ENCODE measurements at places on chromosomes 7 and 10.

GRCh38 chr10:123492016-123492415, 174.1 kb upstream of the GPR26 start:
- no peak for DNase-seq

GRCh38 chr7:99115379-99115778, 28.5 kb downstream of the SMURF1 start:
- no peak for DNase-seq

DNA sequence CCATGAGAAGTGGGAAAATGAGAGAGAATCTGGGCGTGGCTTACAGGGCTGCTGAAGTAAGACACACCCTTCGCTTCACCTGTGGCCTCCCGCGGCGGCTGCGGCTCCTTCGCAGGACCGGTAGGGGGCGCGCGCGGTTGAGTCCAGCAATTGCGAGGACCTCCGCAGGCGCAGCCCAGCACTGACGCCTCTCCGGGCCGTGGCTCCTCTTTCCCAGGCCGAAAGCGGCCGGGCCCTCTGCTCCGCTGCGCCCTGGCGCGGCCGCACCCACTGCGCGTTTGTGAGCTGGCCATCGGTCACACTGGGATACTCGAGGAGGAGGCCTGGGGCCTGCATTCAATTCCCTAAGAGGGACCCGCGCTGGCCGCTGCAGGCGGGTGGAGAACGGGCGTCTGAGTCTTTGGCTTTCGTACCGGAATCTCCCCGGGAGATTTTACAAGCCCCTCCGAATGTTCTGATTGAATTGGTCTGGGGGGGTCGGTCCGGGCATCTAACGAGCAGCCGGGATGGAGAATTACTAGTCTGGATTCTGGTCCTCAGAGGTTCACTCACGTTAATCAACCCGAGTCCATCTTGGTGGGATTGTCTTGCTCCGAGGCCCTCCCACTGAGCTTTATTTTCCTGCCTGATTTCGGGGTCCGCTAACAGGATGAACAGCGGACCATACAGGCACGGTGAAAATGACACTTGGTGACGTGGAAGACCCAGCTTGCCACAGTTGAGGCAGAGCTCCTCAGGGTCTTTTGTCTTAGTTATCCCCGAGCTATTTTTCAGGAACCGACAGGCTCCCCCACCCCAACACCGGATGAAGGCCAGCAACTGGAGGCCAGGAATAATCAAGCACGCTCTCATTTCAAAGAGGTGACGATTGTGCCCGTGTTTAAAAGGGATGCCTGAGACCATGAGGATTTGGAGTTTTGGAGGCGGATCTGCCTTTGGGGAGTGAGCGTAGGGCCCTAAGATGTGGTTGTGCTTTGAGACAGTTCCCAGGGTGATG, at the start of gene LRRD1:
LRRD1 (minus strand) TSS at position 215 of the 997 bp plus-strand sequence. CDS start 13,940 bp downstream, outside the sequence.
- DNase-seq, result peak; percentile 94

- DNase-seq, result no peak
Measured at GRCh38 chr10:120562956-120563355, 105.9 kb downstream of the PLPP4 start.

GRCh38 chr10:91164520-91165065, 55.9 kb upstream of the PCGF5 start:
- DNase-seq, result no peak

- DNase-seq, result no peak
Measured at GRCh38 chr10:78861529-78862327, 207.0 kb upstream of the ZMIZ1 start.

DNA sequence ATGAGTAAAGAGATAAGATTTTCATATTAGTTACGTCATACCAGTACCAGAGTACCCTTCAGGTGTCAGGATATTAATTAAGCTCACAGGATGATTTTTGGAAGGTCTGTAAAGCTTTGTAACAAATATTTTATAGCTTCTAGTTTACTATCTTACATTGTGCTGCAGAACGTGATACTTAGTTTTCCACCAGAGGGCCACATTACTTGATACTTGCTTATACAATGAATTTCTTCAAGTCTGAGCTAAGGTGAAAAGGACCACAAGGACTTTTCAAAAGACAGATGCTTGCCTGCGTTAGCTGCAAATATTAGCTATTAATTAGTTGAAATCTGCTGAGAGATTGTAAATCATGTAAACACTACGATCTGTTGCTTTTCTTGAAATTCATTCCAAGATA, 12.2 kb downstream of the FOXP2 start:
- DNase-seq, result no peak

- no peak for DNase-seq
Measured at GRCh38 chr7:138842111-138842510, 44.1 kb upstream of the ATP6V0A4 start.

DNA sequence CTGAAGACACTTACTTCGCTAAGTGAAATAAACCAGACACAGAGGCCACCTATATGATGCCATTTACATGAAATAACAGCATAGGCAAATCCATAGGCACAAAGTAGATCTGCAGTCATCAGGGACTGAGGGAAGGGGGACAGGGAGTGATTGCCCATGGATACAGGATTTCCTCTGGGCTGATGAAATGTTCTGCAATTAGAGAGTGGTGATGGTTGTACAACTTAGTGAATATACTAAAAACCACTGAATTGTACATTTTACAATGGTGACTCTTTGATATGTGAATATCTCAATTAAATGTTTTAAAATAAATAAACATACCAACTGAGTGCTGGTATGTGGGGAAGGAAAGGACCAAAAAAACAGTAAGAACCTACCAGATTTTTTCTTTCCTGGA, 20.4 kb downstream of the PPA1 start:
- no peak for DNase-seq

DNA sequence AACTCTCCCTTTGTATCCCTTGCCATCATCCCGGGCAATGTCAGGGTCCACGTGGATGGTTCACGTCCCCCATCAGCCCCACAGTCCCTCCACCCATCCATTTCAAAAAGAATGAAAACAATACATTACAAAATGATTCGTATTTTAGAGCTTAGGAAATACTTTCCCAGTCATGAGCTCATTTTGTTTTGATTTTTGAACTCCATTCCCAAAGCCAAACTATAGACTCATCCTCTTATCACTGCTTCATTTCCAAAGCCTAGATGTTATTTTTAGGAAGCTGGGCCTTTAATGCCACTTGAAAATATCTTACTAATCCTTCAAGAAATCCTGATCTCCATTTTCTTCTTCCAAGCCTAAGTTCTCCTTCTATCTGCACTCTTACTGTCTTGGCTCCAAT, 72.1 kb downstream of the WNT2 start:
- DNase-seq, result no peak

GRCh38 chr7:22269963-22270362, 87.0 kb downstream of the RAPGEF5 start:
- no peak for DNase-seq

GRCh38 chr7:78490524-78490923, 692.0 kb downstream of the PHTF2 start:
- no peak for DNase-seq

GRCh38 chr7:47937065-47937687, 11.1 kb downstream of the PKD1L1 start:
- peak; percentile 29 for DNase-seq

DNA sequence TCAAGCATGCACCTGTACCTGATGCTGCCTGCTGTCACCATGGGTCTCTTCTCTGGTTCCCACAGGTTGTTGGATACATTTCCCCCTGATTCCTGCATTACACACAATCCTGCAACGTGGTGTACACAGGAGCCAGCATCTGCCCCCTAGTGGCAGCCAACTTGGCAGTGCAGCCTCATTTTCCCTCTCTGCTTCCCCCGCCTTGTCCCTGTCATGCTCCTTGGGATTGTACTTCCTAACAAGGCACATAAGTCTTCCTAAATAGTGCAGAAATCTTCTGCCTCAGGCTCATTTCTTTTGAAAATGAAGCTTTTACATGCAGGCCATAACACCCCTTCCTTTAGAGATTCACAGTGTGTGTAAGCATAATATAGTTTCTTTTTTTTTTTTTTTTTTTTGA, 387.5 kb downstream of the CCSER2 start:
- DNase-seq, result peak; percentile 20

- DNase-seq, result no peak
Measured at GRCh38 chr7:151863386-151864079, 13.4 kb downstream of the PRKAG2 start.

DNA sequence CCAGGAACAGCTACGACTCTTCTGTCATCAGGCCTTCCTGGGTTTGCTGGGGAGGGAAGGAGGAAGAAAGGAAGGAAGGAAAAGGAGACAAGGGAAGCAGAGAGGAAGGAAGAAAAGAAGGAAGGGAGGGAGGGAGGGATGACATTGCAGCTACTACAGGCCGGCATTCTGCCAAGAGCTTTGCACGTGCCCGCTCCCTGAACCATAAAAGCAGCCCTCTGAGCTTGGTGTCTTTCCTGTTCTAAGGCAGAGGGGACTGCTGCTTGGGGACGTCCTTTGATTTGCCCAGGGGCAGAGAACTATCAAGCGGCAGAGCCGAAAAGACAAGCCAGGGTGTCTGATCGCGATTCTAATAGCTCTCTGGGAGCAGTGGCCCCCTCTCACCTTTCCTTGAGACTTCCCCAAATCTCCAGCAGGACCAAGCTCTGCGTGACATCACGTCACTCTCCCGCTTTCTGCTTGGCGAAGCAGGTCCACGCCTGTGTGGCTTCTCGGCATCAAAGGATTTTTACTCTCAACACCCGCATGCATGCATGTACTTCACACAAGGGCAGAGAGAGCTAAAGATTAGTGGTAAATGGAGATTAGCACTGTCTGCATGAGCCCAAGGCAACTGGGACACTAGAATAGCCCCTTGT, 167.8 kb upstream of the AUTS2 start:
- no peak for DNase-seq

DNA sequence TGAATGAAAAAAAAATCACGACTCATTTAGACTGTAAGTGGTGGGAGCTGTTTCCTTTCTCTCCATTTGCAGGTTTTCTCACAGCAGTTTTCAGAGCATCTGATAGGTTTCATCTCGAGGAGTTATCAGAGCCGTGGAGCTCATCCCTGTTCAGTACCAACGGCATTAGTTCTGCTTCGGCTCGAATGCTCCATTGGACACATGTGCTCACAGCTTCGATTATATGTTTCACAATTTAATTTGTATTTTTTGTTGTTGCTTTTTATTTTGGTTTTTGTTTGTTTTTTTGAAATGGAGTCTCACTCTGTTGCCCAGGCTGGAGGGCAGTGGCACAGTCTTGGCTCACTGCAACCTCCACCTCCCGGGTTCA, 1.5 kb downstream of the SLC18A2 start:
- no peak for DNase-seq

- no peak for DNase-seq
Measured at GRCh38 chr7:94301024-94301586, 93.6 kb upstream of the COL1A2 start.

- no peak for DNase-seq
Measured at GRCh38 chr7:21417647-21418046, 10.2 kb upstream of the SP4 start.

Data from activated CD8-positive, alpha-beta T cell treated with anti-CD3 and anti-CD28 coated beads for 36 hours (primary cell).